ENCODE measurements at places on chromosomes 5 and 9.
A peak's percentile ranks its signal among the peaks of the same experiment; 100 is the strongest.

- DNase-seq = no peak
Measured at GRCh38 chr9:104921067-104921741, 6.8 kb downstream of the ABCA1 start.

GRCh38 chr9:133545494-133546286, 11.2 kb downstream of the ADAMTSL2 start:
- DNase-seq = no peak

- DNase-seq = no peak
Measured at GRCh38 chr9:16720386-16720785, 150.1 kb downstream of the BNC2 start.

GRCh38 chr5:133910571-133910970, 57.9 kb downstream of the C5orf15 start:
- DNase-seq = no peak

GRCh38 chr9:545480-545879, 296.0 kb upstream of the DMRT1 start:
- no peak for DNase-seq

GRCh38 chr5:1719860-1720259, 79.8 kb downstream of the MRPL36 start:
- no peak for DNase-seq

GRCh38 chr9:71966601-71967000, 55.2 kb downstream of the C9orf85 start:
- no peak for DNase-seq

DNA sequence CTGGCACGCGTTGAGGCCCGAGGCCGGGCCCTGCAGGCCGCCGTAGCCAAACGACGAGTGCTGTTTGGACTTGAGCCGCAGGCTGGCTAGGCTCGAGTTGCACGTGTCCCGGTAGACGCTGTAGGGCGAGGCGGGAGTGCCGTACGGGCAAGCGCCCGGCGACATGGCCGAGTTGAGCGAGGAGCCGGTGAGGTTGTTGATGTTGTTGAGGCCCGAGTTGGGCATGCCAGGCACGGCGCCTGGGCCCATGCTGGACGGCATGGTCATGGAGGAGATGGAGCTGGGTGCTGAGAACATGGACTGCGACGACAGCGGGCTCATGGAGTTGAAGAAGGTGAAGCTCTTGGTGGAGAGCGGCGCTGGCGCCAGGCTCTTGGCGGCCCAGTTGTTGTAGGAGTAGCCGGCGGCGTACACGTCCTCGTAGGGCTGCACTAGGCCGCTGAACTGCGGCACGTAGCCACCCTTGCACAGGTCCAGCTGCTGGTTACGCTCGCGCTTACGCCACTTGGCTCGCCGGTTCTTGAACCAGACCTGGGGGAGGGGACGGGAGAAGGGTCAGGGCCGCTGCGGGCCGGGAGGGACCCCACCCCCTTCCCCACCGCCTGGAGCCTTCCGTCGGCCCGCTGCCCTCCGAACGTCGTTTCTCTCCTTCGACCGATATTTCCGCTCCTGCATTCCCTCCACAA, 5.1 kb downstream of the PITX1 start:
- no peak for DNase-seq

- no peak for DNase-seq
Measured at GRCh38 chr5:10528056-10528816, 35.6 kb upstream of the ANKRD33B start.

- no peak for DNase-seq
Measured at GRCh38 chr5:93454896-93455295, 126.1 kb downstream of the NR2F1-AS1 start.

DNA sequence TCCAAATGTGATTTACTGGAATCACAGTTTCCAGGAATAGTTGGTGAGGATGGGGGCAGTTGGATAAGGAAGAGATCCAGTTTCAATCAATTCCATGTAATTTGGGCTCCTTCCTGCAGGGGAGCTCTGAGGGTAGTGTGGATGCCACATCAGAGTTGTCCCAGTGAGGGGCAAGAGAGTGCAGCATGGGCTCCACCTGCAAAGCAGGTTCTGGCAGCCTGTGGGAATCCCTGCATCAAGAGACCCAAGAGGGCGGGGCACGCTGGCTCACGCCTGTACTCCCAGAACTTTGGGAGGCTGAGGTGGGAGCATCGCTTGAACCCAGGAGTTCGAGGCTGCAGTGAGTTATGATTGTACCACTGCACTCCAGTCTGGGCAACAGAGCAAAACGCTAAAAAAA, 188.5 kb downstream of the CACNA1B start:
- no peak for DNase-seq

DNA sequence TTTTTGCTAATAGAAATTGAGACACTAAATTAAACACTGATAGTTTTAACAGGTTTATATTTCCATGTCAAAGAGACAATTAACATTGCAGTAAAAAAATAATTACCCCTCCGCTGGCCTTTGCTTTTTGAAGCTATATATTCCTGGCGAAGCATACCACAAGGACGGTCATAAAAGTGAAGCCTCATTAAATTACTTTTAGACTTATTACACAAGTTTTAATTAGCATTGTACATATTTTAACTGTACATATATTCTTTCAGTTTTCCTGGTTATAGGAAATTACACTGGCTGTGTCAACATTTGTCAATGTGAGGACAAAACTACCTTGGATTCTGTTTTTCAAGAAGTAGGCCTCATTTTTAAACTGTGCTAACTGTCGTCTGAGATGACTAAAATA, 1.2 kb downstream of the CDKN2A start:
- no peak for DNase-seq

GRCh38 chr5:101362067-101362466, 459.0 kb upstream of the ST8SIA4 start:
- no peak for DNase-seq

GRCh38 chr5:65100911-65101631, 332.3 kb downstream of the CWC27 start:
- peak; percentile 42 for DNase-seq

DNA sequence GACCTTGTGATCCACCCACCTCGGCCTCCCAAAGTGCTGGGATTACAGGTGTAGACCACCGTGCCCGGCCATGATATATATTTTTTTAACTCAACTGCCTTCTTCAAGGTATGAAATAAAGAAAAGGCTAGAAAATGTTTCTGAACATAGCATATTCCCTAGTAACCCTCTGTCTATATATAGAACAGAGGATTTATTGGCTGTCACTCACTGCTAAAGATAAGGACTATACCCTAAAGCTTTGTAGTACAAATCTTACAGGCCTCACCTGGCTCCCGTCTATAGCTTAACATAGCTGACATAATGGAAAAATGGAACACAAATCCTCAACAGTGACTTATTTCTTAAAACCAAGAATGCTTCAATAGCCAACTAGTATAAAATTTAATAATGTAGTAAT, 14.2 kb downstream of the SGTB start:
- no peak for DNase-seq

DNA sequence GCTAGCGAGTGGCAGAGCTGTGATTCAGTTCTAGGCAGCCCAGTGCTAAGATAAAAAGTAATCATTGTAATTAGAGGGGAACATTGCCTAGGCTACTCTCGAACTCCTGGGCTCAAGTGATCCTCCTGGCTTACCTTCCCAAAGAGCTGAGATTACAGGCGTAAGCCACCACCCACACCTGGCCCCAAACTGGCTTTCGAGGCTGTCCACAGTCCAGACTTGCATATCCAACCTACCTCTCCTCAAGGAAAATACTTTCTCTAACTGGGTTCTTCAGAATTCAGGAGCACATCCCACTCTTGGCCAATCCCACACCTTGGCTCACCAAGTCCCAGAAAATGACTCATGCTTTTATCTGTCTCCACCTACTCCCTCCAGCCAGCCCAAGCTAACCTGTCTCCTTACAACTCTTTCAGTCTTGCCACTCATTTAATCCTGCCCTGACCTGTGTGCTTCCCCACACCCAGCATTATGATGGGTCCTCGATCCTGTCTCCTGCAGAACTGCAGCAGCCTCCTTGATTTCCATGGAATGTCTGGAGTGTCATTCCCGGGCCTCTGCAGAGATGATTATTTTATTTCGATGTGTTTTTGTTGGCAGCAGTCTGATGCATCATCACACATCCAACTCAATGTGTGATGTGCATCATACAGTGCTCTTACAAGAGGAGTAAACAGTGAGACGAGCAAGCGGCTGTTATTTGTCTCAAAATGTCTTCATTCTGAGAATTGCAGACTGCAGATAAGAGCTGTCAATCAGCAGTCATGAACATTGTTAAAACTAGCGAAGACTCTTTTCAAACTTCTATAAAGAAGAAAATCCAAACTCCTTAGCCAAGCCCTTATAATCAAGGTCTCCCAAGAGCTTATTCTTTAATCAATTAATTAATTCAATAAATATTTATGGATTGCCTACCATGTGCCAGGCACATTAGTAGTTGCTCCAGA, 167.3 kb downstream of the SEC61B start:
- no peak for DNase-seq

DNA sequence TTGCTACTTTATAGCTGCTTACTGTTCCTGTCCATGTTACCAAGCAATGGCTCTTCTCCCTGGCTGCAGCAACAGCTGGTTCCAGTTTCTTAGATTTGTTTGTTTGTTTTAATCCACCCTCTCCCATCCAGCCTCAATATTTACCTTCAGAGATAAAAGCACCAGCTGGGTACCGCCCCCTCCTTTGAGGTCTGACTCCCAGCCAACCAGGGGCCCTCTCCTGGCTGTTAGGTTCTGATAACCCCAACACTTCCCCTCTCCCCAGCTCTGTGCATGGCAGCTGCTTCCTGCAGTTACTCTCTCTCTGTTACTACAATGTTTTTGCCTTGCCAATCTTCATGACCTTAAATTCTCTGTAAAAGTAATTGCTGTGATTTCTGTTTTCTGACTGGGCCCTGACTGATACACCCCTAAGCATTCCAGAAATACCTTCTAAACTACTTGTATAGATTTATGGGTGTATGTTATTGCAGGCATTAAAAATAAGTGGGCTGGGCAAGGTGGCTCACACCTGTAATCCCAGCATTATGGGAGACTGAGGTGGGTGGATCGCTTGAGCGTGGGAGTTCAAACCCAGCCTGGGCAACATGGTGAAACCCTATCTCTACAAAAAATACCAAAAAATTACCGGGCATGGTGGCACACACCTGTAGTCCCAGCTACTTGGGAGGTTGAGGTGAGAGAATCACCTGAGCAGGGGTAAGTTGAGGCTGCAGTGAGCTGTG, 2.6 kb upstream of the GCNT1 start:
- peak; percentile 61 for DNase-seq

DNA sequence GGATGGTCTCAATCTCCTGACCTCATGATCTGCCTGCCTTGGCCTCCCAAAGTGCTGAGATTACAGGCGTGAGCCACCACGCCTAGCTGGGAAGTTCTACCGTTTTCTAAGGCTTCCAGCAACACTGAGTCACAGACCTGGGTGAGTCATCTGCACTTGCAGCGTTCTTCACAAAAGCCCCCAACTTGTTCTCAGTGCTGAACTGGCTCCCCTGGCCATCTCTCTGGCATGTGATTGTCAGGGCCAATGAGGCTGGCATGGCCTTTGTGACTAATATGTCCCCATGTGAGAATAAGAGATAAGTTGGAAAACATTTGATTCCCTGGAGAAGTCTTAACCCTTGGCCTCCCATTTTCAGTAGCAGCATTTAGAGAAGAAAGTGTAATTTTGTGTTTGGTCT, 124.4 kb downstream of the WDR41 start:
- DNase-seq = no peak

GRCh38 chr5:82466986-82467561, 188.9 kb upstream of the RPS23 start:
- DNase-seq = no peak

- no peak for DNase-seq
Measured at GRCh38 chr5:95895251-95895650, 66.4 kb downstream of the ELL2 start.

GRCh38 chr5:80959138-80959537, 1.0 kb upstream of the RASGRF2 start:
- no peak for DNase-seq

DNA sequence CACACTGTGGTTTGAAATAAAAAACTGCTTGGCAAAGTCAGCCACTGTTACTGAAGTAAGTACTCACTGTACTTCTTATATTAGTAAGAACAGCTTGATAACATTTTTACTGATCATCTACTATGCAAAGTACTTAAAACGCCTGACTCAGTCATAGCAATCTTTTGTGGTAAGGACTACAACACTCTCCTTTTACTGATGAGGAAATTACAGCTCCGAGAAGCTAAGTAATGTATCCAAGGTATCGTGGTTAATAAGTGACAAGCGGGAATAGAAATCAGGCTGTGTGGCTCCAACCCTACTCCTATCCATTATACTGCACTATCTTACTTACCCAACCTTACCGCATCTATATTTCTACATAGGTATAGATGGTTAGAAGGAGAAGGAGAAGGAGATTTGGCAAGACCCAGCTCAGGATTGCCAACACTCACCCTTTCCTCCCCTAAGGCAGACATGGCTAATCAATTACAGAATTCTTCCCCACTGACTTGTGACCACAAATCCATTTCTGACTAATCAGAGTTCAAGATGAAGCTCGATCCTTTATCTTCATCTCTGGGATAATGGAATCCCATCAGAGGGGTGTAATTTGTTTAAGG, 281.4 kb downstream of the SPOCK1 start:
- no peak for DNase-seq

GRCh38 chr9:19577411-19577810, 168.6 kb downstream of the ACER2 start:
- DNase-seq = no peak

DNA sequence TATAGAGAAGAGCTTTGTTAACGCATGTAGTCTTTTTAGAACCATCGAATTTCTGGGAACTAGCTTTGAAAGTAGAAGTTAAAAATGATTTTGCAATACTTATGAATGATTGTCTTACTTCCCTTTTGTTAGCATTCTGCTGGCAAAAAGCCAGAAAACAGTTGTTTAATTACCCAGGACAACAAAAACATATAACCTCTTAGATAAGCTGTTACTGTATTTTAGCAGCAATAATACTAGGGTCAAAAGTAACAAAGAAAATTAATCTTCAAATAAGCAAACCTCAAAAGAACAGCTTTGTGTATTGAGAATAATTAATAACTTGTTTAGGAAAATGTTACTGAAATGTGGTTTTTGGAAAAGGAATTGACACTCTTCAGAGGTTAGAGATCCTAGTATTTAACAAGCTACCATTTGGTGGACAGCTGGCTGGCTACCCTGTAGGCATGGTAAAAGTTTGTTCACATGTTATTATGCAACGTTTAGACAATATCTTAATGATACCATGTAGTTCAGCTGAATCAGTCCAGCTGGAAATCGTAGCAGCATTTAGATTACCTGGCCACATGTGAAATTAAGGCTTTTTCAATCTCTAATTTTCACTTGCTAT, 3.8 kb downstream of the FGF10 start:
- DNase-seq = no peak

GRCh38 chr5:93582677-93583438, at the start of gene NR2F1:
Gene NR2F1, plus strand, starts transcription at chr5:93583222. Its CDS starts 1,802 bp downstream, at chr5:93585024.
- no peak for DNase-seq

DNA sequence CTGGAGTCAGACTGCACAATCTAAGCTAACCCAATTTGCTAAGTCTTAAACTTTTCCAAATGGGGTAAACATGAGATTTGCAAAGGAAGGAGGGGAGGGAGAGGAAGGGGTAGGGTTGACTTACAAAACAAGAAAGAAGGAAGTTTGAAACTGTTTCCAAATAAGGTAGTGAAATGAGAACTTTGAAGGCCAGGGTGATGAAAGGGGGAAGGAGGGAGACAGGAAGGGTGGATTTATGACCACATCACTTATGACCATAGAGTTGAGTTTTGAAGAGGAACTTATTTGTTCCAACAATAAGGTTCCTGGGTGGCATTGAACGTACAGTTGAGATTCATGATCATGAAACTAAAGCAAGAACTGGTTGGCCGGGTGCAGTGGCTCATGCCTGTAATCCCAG, 72.5 kb upstream of the DAPK1 start:
- no peak for DNase-seq
